ENCODE measurements at places on chromosomes 6 and 20.

DNA sequence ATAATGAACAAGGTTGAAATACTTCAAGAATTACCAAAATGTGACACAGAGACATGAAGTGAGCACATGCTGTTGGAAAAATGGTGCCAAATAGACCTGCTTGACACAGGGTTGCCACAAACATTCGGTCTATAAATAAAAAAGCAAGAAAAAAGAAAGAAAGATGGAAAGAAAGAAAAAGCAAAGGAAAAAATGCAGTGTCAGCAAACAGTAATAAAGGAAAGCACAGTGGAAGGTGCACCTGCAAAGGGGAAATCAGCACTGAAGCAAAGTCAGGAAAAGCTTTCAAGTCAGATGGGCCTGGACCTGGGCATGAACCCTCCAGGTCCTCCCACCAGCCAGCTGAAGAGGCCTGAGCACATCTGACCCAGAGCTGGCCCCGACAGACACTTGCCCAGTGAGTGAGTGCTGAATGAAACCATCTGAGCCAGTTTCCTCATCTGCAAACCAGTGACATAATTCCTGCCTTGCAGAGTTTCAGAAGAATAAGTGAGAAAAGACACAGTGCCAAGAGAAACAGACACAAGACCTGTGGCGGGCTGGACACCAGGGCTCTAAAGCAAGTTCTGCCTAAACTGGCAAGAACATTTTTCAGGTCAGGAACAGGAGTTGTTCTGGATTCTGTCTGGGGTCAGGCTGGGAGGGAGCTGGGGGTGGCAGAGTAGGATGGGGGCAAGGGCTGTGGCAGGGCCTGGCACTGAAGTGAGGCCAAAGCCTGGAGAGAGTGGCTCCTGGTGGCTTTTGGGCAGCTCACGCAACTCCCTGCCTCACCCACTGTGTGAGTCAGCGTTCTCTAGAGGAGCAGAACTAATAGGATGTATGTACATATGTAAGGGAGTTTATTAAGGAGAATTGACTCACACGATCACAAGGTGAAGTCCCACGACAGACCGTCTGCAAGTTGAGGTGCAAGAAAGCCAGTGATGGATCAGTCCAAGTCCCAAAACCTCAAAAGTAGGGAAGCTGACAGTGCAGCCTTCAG, 23.9 kb upstream of the MICB start:
- DNase-seq = no peak

DNA sequence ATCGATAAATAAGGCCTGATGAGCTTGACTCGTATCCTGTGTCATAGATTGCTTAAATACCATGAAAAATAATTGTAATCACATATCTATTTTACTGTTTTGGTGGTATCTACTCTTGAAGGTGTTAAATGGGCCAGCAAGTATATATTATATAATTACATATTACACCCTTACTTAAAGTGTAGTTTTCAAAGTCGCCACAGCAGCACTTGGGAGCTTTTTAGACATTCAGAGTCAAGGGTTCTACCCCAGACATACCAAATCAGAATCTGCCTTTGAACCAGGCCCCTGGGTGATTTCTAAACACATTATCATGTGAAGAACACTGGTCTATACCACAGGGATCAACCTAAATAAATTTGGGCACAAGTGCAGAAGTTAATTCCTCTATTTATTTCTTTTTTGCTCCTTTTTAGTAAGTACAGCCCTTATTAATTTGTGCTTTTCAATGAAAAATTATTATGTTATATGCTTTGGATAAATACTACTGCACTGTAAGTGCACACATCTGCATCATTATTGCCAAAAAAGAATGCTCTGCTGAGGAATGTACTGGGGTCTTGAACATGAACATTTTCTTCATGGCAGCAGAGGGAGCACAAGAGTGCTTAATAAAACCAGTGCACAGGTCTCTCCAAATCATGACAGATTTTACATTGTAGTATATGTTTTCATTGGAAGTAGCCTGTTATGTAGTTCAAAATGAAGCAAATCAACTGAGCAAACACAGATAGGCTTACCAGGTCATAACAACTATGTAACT, 3.1 kb upstream of the ATXN1 start:
- DNase-seq = peak; percentile 63

GRCh38 chr6:150143516-150144293, 861 bp downstream of the PPP1R14C start:
- no peak for DNase-seq

GRCh38 chr20:58360936-58361335, 28.1 kb upstream of the VAPB start:
- no peak for DNase-seq

DNA sequence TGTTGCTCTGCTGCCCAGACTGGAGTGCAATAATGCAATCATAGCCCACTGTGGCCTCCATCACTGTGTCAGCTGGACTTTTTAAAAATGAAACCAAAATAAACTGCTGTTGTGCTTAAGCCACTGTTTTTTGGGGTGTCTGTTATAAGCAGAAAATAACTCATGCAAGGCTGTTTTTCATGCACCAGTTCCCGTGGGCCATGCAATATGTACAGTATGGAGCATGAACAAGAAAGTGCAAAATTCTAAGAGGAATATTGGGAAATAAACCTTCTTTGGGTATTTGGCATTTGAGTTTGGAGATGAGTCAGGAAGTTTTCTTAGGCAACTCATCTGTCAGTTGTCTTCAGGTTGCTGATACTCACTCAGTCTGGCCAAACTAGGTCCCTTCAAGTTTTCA, 14.9 kb upstream of the ZFAND3 start:
- no peak for DNase-seq

GRCh38 chr6:156850353-156850752, 73.2 kb downstream of the ARID1B start:
- no peak for DNase-seq

DNA sequence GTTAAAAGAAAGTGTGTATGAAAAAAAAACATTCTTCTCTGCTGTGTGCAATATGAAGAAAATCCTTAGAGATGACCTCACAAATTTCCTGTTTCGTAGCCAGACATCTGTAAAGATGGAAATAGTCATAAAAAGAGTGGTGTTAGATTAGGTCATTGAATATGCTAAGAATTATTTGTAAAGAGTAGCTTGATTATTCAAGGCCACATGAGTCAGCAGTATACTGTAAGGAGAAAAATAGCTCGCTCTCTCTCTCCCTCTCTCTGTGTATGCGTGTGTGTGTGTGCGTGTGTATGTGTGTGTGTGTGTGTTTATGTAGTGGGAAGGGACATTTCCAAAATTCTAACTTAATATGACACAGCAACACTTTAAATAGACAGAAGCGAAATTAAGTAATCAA, 78.8 kb downstream of the PTCHD4 start:
- peak; percentile 8 for DNase-seq

DNA sequence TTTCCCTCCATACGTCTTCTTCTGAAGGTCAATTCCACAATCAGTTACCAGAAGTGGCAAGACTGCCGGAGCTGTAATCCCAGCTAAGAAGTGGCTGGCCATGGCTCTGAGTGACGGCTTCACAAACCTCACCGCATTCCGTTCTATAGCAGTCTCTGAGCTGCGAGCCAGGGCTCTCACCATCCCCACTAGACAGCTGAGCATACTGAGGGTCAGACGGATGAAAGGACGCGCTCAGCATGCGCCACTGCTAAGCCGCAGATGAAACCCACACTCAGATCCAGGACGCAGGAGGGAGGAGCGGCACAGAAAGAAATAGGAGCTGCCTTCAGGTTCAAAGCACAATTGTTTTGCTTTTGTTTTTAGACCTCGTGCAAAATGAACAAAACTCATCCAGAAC, 97.9 kb downstream of the ANKRD60 start:
- no peak for DNase-seq

- peak; percentile 47 for DNase-seq
Measured at GRCh38 chr6:5997420-5997987, 9.2 kb downstream of the NRN1 start.

GRCh38 chr20:4812216-4812615, 90.5 kb downstream of the PRND start:
- no peak for DNase-seq

DNA sequence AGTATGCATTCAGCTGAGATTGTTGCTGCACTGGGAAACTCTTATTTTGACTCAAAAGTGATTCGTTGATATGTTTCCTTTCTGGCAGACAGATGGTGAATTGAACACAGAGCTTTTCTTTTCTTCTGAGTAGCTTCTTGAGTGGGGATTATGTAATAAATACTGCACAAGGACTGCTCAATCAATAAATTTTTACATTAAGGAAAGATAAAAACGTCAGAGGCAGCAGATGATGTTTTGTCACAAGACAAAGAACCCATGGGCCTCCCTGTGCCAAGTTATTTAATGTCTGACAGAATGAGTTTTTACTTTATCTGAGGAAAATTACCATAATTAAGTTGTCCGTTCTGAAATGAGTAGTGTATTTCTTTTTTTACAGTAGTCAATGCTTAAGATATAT, 460.3 kb downstream of the UTRN start:
- DNase-seq = no peak

GRCh38 chr6:9799582-9799981, 615.3 kb downstream of the TFAP2A start:
- DNase-seq = no peak

GRCh38 chr6:118968416-118968815, 33.5 kb upstream of the MCM9 start:
- peak; percentile 29 for DNase-seq
